ENCODE measurements at places on chromosomes 5 and 9. TPM values are rescaled to one million over a fixed set of nuclear protein-coding genes. Genes with fewer than 3 reads are reported as not detected.

The SLC36A2 gene
- total RNA-seq: not detected

The FREM1 gene
- 0.19 TPM for total RNA-seq

The NDUFS4 gene
- total RNA-seq: 75.6 TPM

The FBP2 gene
- not detected for total RNA-seq

The ELAVL2 gene
- total RNA-seq: 0.12 TPM

The PCDHGA6 gene
- 10.2 TPM for total RNA-seq

The CBY3 gene
- total RNA-seq: not detected

The PCDHGC4 gene
- 26.8 TPM for total RNA-seq

The ALDH1A1 gene
- 3.5 TPM for total RNA-seq

The FOXI1 gene
- total RNA-seq: not detected

The SH3PXD2B gene
- 102 TPM for total RNA-seq

The GFI1B gene
- not detected for total RNA-seq

The PTAR1 gene
- 26.1 TPM for total RNA-seq

The SWI5 gene
- total RNA-seq: 35.1 TPM

The PCDHGA3 gene
- 5.1 TPM for total RNA-seq

The HMCN2 gene
- total RNA-seq: 0.06 TPM

The DOLK gene
- total RNA-seq: 20.7 TPM
